ENCODE measurements at places on chromosomes 12 and 14.

DNA sequence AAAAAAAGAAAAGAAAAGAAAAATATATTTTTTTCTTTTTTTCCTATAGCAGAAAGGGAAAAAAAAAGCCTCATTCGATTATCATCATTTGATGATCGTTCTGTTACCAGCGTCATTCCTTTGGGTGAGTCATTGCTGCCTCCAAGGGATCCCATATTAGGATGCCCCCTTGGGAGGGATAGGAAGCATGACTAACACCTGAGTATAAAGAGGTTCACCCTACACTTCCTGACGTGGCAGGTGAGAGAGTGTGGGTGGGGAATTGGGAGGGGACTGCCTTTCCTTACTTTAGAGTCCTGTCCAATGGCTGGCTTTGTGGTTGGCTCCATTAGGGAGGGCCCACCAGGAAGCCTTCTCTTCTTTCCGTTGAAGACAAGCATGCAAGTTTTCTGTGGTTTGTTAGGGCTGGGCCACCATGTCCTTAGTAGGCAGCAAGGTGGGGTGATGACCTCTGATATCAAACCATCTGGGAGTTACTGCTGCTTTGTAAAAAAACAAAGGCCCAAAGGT, 56.1 kb upstream of the FUT8 start:
- DNase-seq = no peak

- DNase-seq = no peak
These were observed 386.4 kb upstream of the STXBP6 start for GRCh38 chr14:25436288-25436875.

- DNase-seq = no peak
These were observed 167.4 kb upstream of the RGS6 start for GRCh38 chr14:71764701-71765382.

- DNase-seq = no peak
These were observed 36.3 kb downstream of the FOXA1 start for GRCh38 chr14:37558740-37559139.

DNA sequence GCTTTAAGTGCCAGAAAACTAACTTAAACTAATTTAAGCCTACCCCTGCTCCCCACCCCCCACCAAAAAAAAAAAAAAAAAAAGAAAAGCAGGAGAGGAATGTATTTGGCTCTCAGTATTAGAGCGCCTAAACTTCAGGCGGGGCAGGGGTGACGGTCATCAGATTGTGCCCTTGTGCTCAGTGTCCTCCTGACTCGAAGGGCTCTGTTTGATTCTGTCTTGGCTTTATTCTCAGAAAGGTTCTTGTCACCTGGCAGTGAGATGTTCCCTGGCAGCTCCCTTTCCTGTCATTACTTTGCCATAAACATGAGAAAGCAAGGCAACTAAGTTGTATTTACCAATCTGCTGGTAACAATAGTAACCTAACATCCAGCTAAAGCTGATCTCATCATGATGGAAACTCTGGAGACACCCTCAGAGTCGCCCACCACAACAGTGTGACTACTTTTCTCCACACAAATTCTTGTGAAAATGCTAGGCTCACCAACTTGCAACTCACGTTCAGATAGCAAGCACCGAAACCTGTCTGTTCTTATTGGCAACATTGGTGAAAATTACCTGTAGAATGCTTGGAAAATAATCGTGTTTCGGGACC, 39.0 kb upstream of the WNK1 start:
- no peak for DNase-seq

DNA sequence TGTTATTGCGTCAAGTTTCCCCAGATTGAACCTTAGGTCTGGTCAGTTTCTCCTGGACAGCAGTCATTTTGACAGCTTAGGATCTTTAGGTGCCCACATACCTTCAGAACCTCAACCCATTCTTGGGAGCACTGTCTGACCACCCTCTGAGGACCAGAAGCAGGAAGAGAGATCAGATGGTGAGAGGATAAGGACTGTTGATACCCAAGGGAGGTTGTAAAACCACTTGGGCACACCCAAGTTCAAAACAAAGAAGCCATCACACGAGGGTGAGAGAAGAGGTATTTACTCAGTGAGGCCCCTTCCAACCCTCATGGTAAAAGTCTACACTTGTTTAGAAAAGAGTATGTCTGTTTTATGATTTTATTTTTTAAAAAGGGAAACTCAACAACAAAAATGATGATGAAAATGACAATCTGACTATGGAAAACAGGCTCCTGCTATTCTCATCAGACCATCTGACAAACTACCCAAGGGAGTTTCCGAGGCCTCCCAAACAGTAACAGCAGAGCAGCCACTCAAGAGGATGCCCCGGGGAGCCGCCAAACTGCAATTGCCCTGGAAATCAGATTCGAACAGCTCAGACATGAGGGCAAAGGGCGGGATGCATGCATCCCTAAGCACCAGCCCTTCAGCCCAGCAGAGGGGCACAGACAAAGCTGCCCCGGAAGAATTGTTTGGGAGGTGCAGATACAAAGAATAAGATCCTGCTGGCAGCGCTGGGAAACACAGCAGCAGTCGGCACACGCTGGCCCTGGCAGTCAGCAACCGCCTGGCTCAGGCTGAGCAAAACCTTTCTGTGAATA, 162.6 kb upstream of the PLEKHG7 start:
- DNase-seq = no peak

- no peak for DNase-seq
These were observed 5.2 kb upstream of the C12orf56 start for GRCh38 chr12:64395739-64396138.

DNA sequence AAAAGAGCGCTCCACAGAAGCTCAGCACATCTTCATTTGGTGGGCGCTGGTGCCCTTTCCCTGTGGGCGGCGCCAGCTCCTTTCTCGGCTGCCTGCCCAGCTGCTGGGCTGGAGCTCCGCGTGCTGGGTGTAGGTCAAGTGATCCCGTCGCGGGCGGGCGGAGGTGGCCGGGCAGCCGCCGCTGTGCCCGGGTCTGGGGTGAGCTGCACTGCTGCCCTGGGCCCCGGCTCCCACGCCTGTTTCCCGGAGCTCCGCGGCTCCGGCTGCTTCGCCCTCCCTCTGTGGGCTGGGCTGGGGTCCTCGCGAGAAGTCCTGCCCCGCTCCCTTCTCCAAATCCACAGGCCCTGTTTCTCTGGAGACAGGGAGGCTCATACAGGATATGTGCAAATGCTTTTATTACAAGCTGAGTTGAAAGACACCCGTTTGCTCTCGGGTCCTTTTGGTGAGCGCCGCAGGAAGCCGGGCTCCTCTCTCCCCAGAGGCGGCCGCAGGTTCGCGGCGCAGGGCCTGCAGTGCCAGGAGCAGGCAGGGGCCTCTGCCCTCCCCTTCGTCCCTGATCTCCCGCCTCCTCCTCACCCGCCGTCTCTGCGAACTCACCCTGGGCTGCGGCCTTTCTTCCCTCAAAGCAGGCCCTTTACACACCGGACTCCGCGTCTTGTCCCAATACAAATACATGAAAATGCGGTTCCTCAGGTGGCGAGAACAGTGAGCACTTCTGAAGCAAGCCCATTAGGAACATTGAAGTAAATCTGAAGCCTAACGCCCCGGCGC, 67.8 kb upstream of the CAPRIN2 start:
- DNase-seq = peak; percentile 84

Data from suprapubic skin (tissue), 4 donors.